Body of pancreas (tissue), 4 donors: ENCODE measurements at places on chromosomes 3 and 15. TPM values are rescaled to one million over a fixed set of nuclear protein-coding genes. Genes with fewer than 3 reads are reported as not detected.

The SSUH2 gene
- total RNA-seq: 0.33 TPM

The ATP13A5 gene
- total RNA-seq: not detected

The NXPE3 gene
- 4.6 TPM for total RNA-seq

The CCR3 gene
- total RNA-seq: not detected

The UROC1 gene
- not detected for total RNA-seq

DNA sequence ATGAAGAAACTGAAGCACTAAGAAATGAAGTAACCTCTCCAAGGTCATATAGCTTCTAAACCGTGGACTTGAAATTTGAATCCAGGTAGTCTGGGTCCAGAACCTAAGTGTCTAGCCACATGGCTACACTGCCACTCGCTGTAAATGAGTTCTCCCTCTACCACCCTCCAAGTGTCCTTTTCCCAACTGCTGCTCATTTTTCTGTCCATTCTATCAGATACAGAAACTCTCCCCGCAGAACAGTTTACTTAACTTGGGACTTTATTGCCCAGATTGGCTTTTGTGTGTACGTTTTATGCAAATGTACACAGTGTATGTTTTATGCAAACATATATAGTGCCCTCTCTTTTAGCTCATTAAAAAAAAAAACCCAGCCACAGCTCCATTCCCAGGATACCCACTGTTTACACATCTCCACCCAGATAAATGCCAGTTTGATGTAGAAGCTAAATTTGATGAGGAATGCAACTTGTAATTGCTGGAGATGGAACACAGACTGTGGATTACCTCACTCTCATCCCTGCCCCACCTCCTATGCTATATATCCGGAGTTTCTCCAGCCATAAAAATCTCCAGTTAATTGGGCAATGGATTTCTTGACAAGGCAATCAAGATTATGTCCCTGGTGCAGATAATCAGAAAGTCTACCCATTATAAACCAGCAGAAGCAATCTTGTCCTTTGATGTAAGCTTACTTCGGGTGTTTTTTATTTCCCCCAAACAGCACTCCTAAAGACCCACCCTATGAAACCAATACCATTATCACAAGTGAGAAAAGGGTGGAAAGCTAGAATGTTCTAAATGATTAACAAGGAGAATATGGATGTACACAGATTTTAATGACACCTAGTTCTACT lies 42.0 kb downstream of the THBS1 start:
- H3K36me3 ChIP-seq: no peaks in the 10 kb centered on the region
- no peak for DNase-seq
- peaks cover 3% of the 10 kb centered on the region for H3K4me1 ChIP-seq
- no peaks in the 10 kb centered on the region for H3K27me3 ChIP-seq
- H3K27ac ChIP-seq: no peak overlapping the region

DNA sequence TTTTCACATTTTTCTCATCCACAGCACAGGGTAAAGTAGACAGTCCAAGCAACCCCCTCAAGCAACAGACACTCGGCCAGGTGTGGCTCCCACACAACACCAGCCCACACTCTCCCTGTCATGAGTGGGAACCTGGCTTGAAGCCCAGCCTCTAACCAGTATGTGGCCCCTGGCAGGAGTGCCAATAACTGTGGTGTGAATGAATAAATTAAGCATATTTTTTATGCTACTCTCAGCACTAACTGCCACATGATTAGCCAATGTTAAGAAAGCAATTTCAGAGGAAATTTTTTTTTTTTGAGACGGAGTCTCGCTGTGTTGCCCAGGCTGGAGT lies 9.9 kb downstream of the IL17RD start:
- H3K4me3 ChIP-seq: no peak overlapping the region
- no peak for DNase-seq
- no peaks in the 10 kb centered on the region for H3K27me3 ChIP-seq
- no peaks in the 10 kb centered on the region for H3K36me3 ChIP-seq
- no peaks in the 10 kb centered on the region for H3K4me1 ChIP-seq

DNA sequence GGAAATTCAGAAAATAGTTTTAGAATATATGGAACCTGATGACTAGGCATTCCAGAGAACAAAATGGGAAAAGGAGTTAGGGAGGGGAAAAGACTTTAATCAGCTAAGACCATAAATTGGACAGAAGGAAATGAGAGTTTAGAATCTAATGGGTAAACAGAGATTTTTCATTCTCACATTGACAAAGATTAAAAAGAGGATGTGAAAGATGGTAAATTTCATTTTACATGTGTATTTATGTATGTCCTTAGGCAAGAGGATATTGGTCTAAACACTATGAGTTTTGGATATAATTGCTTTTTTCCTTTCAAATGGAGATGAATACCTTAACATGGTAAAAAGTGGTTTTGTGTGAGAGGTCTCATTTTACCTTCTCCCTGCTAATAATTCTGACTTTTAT lies 1021.9 kb downstream of the NSUN3 start:
- no peaks in the 10 kb centered on the region for H3K4me1 ChIP-seq
- DNase-seq: no peak
- no peaks in the 10 kb centered on the region for H3K27me3 ChIP-seq
- H3K27ac ChIP-seq: no peak overlapping the region
- H3K4me3 ChIP-seq: no peak overlapping the region

DNA sequence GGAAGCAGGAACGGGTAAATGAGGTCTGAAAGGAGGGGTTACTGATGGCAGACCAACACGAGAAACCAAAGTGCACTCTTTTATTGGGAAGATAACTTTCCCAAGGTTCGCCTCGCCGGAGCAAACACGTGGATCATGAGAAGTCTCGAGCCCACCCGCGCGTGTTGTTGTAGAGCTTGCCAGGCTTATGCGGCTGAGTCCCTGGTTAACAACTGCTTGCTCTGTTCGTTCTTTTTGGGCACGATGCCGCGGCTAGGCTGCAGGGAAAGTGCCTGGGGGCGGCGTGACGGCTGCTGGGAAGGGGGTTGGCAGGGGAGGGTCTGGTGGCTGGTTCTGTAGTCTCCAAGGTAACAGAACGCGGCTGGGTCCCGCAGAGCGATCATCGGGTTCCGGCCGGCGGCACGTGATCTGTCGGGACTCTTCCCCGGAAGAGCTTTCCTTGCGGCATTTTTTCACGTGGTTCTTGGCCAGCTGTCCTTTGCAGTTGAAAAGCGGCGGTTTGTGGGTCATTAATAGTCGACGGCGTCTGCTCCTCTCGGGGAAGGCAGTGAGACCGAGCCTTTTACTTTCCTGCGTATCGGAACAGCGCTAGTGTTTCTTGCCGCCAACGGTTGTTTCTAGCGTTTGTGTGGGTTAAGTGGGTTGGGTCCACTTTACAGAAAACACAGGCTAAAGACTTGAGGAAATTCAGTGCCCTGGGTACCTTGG lies 1.5 kb downstream of the MGA start:
- H3K4me1 ChIP-seq: peaks cover 34% of the 10 kb centered on the region
- peak overlapping the region; percentile 66 for H3K27ac ChIP-seq
- H3K4me3 ChIP-seq: no peak overlapping the region
- H3K27me3 ChIP-seq: no peaks in the 10 kb centered on the region
- peak; percentile 73 for DNase-seq
- no peaks in the 10 kb centered on the region for H3K36me3 ChIP-seq

DNA sequence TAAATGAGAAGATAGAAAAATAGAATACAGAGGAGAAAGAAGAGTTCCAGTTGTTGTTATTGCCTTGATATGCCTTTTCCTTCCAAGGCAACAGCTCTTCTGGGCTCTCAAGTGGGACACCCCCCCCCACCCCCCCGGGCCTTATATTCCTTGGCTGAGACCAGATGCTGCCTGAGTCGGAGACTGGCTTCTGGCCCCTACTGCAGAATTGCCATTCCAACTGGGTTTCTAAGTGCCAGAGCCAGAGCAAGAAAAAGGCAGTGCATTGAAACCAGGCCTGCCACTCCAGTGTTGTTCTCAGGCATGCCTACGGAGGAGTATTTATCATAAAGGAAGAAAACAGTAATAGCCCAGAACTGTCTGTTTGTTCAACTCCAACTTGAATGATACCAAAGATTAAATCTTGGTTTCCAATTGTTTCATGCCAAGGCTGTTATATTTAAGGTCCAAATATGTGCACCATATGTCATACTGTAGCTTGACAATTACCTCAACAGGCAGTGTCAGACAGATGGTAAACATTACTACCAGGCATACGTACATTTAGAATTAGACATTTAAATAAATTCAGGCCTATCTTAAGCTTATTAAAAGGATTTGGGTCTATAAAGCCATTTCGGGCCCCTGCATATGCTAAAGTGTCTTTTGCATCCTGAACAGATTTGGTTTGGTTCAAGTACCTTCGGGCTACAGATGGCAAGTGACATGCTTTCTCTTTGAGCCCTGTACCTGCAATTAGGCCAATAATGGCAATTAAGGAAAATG lies 209.9 kb upstream of the SEMA6D start:
- no peak overlapping the region for H3K4me3 ChIP-seq
- H3K27me3 ChIP-seq: no peaks in the 10 kb centered on the region
- H3K4me1 ChIP-seq: no peaks in the 10 kb centered on the region
- no peak overlapping the region for H3K27ac ChIP-seq
- H3K36me3 ChIP-seq: no peaks in the 10 kb centered on the region

DNA sequence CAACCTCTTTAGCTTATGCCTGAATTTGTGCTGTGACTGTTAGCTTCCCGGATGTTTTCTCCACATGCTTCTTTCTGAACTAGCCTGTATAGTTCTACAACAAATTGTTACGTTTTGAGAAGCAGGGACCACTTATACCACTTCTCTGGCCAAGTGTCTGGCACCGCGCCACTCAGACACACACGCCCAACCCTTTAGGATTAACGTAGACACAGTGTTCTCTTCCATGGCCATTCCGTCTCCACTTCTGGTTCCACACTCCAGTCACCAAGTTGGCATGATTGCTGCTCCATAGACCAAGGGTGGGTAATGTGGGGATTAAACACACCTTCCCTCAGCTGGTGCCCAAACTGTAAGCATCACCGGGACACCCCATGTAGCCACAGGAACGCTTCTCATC lies 755 bp upstream of the TMEM108 start:
- DNase-seq: peak; percentile 8
- no peaks in the 10 kb centered on the region for H3K27me3 ChIP-seq
- H3K4me1 ChIP-seq: peaks cover 18% of the 10 kb centered on the region
- H3K4me3 ChIP-seq: no peak overlapping the region

DNA sequence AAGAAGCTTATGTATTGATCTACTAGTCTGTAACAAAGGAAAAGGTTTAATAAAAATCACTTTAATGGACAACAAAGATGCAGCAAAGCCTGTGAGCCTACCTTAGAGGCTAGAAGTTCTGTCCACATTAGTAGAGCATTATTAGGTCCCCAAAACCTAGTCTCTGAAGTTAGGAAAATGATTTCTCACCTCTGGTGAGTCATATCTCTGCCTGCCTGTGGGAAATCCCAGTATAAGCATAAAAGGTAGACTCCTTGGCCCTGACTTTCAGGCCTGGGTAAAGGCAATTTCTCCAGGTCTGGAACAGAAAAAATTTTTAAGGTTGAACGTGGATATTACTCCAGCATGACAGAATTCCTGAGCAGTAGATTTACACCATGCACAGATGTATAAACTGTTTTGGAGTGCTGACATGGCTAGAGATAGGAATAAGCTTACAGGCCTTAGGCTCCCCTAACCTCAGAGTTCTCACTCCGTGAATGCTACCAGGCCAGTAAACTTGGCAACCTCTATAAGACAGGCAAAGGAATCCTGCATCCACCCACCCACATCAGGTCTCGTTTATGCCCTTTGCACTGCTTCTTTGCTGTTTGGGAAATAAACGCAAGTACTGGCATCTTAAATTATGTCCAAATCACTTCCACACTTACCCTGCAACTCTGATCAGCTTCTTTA lies 104.1 kb downstream of the SERPINI1 start:
- no peaks in the 10 kb centered on the region for H3K4me1 ChIP-seq
- H3K36me3 ChIP-seq: no peaks in the 10 kb centered on the region
- no peak for DNase-seq
- H3K27ac ChIP-seq: no peak overlapping the region

GRCh38 chr3:20776692-20777091 lies 590.7 kb upstream of the SGO1 start:
- no peak overlapping the region for H3K27ac ChIP-seq
- H3K4me1 ChIP-seq: peaks cover 14% of the 10 kb centered on the region
- no peaks in the 10 kb centered on the region for H3K36me3 ChIP-seq
- no peaks in the 10 kb centered on the region for H3K27me3 ChIP-seq
- no peak overlapping the region for H3K4me3 ChIP-seq

DNA sequence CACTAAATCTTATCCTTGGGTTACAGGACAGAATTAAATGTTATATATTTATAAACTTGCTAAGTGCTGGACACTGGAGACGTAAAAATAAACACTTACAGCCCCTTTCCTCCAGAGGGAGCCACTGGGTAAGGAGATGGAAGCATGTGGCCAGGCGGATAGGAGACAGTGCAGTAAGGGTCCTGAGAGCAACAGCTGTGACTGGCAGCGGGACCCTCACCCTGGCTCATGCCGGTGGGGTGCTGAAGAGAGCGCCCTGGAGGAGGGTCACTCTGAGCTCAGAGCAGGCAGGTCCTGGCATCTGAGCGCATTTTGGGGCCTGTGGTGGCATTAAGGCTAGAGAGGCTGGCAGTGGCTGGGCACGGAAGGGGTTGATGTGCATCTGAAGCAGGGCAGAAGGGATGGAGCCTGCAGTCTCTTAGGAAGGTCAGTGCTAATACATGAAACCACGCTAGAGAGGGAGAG lies 16.0 kb downstream of the SEC61A1 start:
- H3K27me3 ChIP-seq: no peaks in the 10 kb centered on the region
- no peak for DNase-seq
- no peak overlapping the region for H3K27ac ChIP-seq
- peaks cover 45% of the 10 kb centered on the region for H3K4me1 ChIP-seq
- H3K4me3 ChIP-seq: no peak overlapping the region

DNA sequence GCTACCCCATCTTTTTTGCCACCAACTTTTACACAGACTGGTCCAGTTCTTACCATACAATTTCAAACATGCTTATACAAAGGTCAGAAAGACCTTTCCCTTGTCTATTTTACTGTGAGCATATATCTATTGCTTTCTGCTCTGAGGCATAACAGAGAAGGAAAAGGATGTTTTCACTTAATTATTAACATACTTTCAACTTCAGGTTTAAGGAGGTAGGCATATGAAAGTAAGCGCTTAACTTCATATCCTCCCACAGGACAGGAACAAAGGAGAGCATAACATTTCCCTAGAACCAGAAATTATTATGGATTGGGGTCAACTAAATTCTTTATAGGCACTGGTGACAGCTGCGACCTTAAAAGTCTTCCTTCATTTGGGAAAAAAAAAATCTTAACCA lies 1.1 kb downstream of the MYEF2 start:
- peaks cover 9% of the 10 kb centered on the region for H3K4me1 ChIP-seq
- no peaks in the 10 kb centered on the region for H3K27me3 ChIP-seq
- H3K4me3 ChIP-seq: no peak overlapping the region
- DNase-seq: no peak
- no peak overlapping the region for H3K27ac ChIP-seq
- H3K36me3 ChIP-seq: no peaks in the 10 kb centered on the region

- H3K4me3 ChIP-seq: no peak overlapping the region
- no peaks in the 10 kb centered on the region for H3K36me3 ChIP-seq
- no peak overlapping the region for H3K27ac ChIP-seq
- DNase-seq: no peak
- H3K27me3 ChIP-seq: no peaks in the 10 kb centered on the region
These were observed 27.0 kb downstream of the TM4SF4 start for GRCh38 chr3:149501524-149501923.
